ENCODE measurements at places on chromosomes 6 and 20. TPM values are rescaled to one million over a fixed set of nuclear protein-coding genes. Genes with fewer than 3 reads are reported as not detected.

Gene PANK2
- total RNA-seq, result 37.2 TPM

Gene FRK
- total RNA-seq, result 0.05 TPM

Gene NFYA
- total RNA-seq, result 31.5 TPM

Gene SLC17A3
- 0.33 TPM for total RNA-seq

Gene GNAS
- 713 TPM for total RNA-seq

Gene F13A1
- not detected for total RNA-seq

Gene ECT2L
- not detected for total RNA-seq

Gene MOG
- total RNA-seq, result not detected

Gene PM20D2
- total RNA-seq, result 17.4 TPM

Gene RAB44
- total RNA-seq, result not detected

Gene MEI4
- total RNA-seq, result not detected

Gene GGTLC1
- total RNA-seq, result not detected

Gene OR2J2
- total RNA-seq, result not detected

Gene BTN1A1
- not detected for total RNA-seq

Gene C6orf52
- total RNA-seq, result 2.4 TPM

Gene HRH3
- total RNA-seq, result not detected

Gene SPATA25
- 0.66 TPM for total RNA-seq

Gene AIF1
- 89.2 TPM for total RNA-seq

Gene SLC35D3
- not detected for total RNA-seq

Gene FOXF2
- total RNA-seq, result not detected

Data from activated CD4-positive, alpha-beta T cell treated with anti-CD3 and anti-CD28 coated beads for 36 hours (primary cell).